Ureter (tissue), 1 donor: ENCODE measurements at places on chromosomes 6 and 20. TPM values are rescaled to one million over a fixed set of nuclear protein-coding genes. Genes with fewer than 3 reads are reported as not detected.

- no peak for DNase-seq
Observed at GRCh38 chr6:45718871-45719270, 296.8 kb downstream of the CLIC5 start.

- DNase-seq: no peak
Observed at GRCh38 chr20:48818481-48818987, 9.3 kb downstream of the PREX1 start.

DNA sequence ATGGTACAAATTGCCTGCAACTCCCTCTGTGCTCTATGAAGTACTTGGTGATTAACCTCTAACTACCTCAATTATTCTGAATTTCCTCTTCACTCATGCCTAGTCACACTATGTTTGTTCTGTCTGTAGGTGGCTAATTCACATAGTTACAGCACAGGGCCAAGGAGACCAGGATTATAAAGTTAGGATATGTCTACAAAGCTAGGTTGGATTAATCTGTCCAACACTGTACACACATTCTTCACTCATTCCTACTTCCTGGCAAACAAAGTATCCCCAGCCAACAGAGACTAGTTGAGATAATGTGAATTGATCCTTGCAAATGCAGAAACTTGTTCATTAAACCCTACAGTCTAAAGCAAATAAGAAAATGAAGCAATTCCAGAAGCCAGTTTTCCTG is 269.8 kb downstream of the HACE1 start:
- no peak for DNase-seq

DNA sequence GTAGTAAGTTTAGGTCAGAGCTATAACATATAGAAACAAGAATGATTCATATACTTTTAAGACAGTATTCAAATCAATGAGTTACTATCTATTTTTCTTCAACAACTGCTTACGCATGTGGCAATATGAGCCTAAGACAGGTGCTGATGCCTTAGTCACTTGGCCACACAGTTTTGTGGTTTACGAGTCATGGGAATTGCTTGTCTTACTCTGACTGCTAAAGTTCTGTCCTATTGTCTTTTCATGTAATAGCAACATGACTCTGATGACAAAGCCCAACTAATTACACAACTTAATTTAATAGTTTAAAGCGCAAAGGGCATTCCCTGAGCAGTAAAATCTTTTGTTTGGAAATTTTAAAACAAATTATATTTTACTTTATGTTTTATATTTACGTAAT is 159.3 kb upstream of the CENPW start:
- no peak for DNase-seq

- no peak for DNase-seq
Observed at GRCh38 chr6:67450641-67451040, 1184.4 kb upstream of the ADGRB3 start.

GRCh38 chr20:36465109-36466080 is 75.9 kb upstream of the MYL9 start:
- peak; percentile 62 for DNase-seq

DNA sequence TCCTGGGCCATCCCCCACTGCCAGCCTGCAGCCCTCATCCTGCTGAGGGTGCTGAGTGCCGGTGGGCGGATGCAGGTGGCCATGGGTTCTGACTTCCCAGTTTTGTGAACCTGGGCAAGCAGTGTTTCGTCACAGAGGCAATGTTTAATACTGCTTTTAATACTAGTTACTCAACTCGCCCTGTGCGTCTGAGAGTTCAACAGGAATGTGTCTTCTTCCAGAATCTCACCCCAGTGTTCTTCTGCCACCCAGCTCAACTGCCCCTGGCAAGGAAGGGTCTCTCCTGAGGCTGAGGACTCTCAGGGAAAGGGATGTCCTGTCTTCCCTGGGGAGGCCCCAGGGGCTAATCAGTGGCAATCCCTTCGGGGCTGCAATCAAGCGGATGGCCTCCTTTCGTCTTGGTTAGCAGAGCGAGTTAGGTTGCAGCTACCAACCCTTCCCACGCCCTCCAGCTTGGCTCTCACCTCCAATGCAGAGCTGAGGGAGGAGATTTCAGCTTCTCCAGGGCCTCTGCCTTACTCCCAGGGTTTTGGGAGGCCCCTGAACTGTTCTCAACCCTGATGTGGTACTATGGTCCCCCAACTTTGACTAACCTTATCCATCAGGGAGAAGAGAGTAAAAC is 2.0 kb downstream of the KCNK16 start:
- no peak for DNase-seq

GRCh38 chr6:134000443-134000842 is 47.4 kb downstream of the TBPL1 start:
- no peak for DNase-seq

- no peak for DNase-seq
Observed at GRCh38 chr6:93259332-93259731, 160.0 kb downstream of the EPHA7 start.

DNA sequence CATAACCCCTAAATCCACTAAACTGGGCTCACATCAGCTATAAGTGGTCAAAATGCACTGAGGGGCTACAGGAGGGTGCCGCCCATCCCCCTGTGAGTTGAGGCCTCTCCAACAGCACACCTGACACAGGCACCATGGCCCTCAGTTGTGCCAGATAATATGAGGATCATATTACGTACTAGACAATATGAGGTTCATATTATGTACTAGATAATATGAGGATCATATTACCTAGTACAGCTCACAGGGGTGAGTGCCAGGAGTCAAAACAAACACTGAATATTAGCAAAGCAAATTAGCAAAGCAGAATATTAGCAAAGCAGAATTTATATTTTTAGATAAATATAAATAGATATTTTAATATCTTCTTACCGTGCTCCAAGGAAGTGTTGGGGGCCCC is 35.3 kb downstream of the CD24 start:
- no peak for DNase-seq

DNA sequence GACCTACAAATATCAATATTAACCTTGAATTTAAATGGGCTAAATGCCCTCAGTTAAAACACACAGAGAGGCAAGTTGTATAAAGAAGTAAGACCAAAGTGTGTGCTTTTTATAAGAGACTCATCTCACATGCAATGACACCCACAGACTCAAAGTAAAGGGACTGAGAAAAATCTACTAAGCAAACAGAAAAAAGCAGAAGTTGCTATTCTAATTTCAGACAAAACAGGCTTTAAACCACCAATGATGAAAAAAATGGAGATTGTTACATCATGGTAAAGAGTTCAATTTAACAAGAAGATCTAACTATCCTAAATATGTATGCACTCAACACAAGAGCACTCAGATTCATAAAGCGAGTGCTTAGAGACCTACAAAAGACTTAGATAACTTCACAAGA is 741.9 kb upstream of the MARCKS start:
- DNase-seq: no peak

- DNase-seq: no peak
Observed at GRCh38 chr20:16491294-16491905, 81.8 kb downstream of the KIF16B start.

GRCh38 chr6:158780246-158780884 is 38.8 kb downstream of the EZR start:
- DNase-seq: no peak

GRCh38 chr20:64069614-64070243 is 6.7 kb downstream of the TCEA2 start:
- DNase-seq: no peak

DNA sequence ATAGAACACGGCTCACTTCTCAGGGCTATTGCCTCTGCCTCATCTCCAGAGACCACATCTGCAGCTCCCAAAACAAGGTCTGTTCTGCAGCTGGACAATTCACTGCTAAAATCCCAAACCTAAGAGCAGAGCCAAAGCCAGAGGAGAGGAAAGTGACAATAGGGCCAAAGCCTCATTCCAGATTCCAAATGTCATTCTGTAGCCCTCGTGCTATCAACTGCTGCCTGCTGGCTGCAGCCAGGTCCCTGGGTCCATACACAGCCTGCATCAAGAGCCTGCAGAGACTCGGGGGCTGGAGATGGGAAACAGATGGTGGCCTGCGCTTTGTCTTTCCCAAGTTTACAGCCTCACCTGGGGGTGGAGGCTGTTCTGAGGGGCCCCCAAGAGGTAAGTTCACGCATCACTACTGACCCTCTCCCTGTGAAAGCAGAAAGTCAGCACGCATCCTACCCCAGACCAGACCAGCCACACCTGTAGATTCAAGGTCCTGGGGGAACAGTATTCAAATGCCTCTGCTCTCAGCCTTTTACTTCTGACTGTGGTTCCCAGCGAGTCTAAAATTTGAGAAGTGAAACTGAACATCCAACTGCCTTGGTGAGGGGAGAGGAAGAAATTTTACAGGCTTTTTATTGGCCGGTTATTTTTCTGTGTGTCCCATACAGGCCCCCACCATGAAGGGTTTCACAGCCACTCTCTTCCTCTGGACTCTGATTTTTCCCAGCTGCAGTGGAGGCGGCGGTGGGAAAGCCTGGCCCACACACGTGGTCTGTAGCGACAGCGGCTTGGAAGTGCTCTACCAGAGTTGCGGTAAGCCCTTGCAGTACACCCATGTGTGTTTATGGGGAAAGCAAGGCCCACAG is at the start of gene LY86:
Gene LY86, plus strand, starts transcription at position 657 of the 860 bp plus-strand sequence. Its CDS starts 15 bp downstream, at position 672.
- DNase-seq: no peak

DNA sequence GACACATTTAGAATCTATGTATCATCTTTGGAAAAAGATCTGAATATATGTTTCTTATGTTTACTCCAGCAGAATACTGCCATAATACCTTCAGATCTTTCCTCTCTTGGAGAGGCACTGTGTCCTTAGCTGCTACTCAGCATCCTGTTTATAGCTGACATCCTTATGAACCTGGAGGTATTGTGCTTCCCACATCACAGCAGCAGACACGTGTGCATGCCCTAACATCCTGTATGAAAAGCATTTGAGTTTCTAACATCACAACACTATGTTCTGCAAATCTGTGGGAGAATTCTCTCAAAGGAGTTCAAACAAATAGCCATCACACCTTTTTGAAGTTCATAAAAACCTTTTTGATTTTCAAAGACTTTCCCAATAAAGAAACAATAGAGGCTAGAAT is 216.0 kb downstream of the GJA1 start:
- DNase-seq: no peak

DNA sequence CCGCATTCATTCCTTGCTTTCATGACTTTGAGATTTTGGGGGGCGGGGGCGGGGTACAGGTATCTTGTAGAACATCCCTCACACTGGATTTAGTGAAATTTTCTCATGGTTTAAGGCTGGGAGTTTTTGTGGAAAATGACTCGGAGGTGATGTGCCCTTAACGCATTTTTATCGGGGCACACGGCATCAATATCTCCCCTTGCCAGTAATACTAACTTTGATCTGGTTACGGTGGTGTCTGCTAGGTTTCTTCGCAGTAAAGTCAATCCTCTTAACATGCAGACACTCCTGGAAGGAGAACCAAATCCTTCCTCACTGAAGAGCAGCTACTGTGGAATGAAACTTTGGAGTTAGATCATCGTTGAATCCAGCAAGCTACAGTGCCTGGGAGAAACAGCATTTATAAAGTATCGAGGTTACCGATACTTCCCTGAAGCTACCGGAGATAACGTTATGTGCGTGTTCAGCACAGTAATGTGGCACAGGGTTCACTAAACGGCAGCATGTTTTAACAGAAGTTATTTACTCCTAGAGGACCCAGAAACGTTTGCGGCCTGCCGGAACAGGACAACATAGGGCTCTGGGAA is 1.2 kb upstream of the DYNLRB1 start:
- no peak for DNase-seq

GRCh38 chr6:43077981-43078511 is 1.9 kb downstream of the PTK7 start:
- DNase-seq: no peak

- no peak for DNase-seq
Observed at GRCh38 chr20:55514531-55514930, 490.8 kb downstream of the CBLN4 start.

DNA sequence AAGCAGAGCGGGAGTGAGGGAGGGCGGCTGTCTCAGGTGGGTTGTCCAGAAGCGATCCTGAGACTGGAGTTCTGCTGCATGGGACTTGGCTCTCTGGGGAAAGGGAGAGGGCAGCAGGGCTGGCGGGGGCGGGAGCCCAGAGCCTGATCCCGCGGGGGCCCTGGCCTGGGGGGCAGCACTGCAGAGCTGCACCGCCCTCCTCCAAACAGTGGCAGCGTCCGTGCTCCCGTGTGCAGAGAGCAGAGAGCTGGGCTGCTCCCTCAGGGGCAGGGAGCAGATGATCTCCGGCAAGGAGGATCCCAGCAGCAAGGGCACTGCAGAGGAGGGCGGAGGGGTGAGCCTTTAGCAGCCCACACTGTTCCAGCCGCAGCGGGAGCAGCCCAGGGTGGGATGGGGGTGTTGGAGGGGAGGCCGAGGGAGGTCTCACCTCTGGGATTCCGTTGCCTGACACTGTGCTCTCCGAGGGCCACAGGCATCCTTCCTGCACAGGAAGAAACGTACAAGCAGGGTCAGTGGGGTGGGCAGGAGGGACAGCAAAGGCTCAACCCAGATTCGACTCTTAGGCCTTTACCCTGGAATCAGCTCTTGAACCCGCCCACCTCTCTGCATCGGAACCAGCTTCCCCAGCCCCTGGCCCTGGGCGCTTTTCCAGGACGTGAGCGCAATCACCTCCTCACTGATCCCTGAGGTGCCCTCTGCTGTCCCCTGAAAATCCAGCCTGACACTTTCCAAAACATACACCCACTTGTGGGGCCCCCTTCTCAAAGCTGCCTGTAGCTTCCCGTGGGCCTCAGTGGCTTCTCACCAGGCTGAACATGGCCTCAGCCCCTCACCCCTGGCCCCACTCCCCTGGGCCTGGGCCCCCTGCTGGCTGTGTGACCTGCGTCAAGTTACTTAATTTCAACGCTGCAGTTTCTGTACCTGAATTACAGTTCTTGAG is 32.6 kb upstream of the ZBP1 start:
- peak; percentile 38 for DNase-seq

DNA sequence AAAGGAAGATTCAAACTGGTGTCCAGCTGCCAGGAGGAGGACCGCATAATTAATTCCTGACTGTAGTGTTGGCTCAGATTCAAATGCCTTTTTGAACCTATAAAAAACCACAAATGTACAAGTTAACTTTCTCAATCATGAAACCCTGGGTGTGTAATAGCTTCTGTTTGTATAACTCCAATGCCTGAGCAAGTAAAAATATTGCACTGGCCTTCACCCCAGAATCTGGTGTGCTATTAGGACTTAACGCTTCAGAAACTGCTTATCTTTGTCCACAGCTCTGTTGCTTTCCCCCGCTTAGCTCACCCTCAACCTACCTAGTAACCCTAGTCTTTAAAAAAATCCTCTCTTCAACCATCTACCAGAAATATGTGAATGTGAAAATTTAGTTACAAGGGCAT is 119.1 kb upstream of the MAP7 start:
- no peak for DNase-seq

- no peak for DNase-seq
Observed at GRCh38 chr6:157497579-157497978, 116.6 kb downstream of the ZDHHC14 start.

CLVS2 gene
- 0.18 TPM for total RNA-seq

PNLDC1 gene
- not detected for total RNA-seq

IL22RA2 gene
- not detected for total RNA-seq

BPIFA1 gene
- not detected for total RNA-seq

TTK gene
- total RNA-seq: 1.5 TPM

SLC18B1 gene
- total RNA-seq: 12.8 TPM

BPIFB1 gene
- 0.65 TPM for total RNA-seq

CCN2 gene
- total RNA-seq: 70.9 TPM

ALDH5A1 gene
- 39.6 TPM for total RNA-seq

FGD2 gene
- total RNA-seq: 32.0 TPM
